Articular chondrocyte of knee joint (primary cell): ENCODE measurements at places on chromosomes 6 and 20. TPM values are rescaled to one million over a fixed set of nuclear protein-coding genes. Genes with fewer than 3 reads are reported as not detected.

CGAS gene
- total RNA-seq, result 7.2 and 7.9 TPM in 2 replicates

SUPT3H gene
- total RNA-seq, result 5.7 and 6.6 TPM in 2 replicates

MAD2L1BP gene
- total RNA-seq, result 26.1 and 29.3 TPM in 2 replicates

BFSP1 gene
- total RNA-seq, result 1.3 and 2.8 TPM in 2 replicates

ABT1 gene
- total RNA-seq, result 10.2 and 10.8 TPM in 2 replicates

EMILIN3 gene
- total RNA-seq, result not detected in 2 replicates

PRRT1 gene
- 0.39 and 0.54 TPM in 2 replicates for total RNA-seq
